Skeletal muscle tissue (tissue), 5 donors: ENCODE measurements at places on chromosomes 1 and 21. TPM values are rescaled to one million over a fixed set of nuclear protein-coding genes. Genes with fewer than 3 reads are reported as not detected.

The SH3BGR gene
- 58.5 TPM for total RNA-seq

The C1orf185 gene
- not detected for total RNA-seq

The HSF2BP gene
- total RNA-seq = 1.6 TPM

The IFI44 gene
- 11.5 TPM for total RNA-seq

The PALMD gene
- total RNA-seq = 46.4 TPM

The CEPT1 gene
- total RNA-seq = 54.3 TPM

The ANGPTL3 gene
- not detected for total RNA-seq

The PSMD4 gene
- 145 TPM for total RNA-seq

The MROH9 gene
- not detected for total RNA-seq

The ZNF648 gene
- under 0.01 TPM for total RNA-seq

The THEM5 gene
- not detected for total RNA-seq

The SPRR1A gene
- not detected for total RNA-seq

The CTSK gene
- total RNA-seq = 55.3 TPM

The KCND3 gene
- total RNA-seq = 1.0 TPM

The NBPF10 gene
- 1.6 TPM for total RNA-seq

The MAP3K21 gene
- 0.52 TPM for total RNA-seq

The GBP6 gene
- not detected for total RNA-seq

The GATAD2B gene
- 6.3 TPM for total RNA-seq

The CCDC24 gene
- under 0.01 TPM for total RNA-seq

The TEX38 gene
- not detected for total RNA-seq

The RIMS3 gene
- 0.52 TPM for total RNA-seq

The ELF3 gene
- not detected for total RNA-seq

The GREM2 gene
- 2.6 TPM for total RNA-seq

The SEC16B gene
- 5.7 TPM for total RNA-seq

The RYR2 gene
- 5.7 TPM for total RNA-seq

The LCE1A gene
- not detected for total RNA-seq

The INSRR gene
- total RNA-seq = 0.52 TPM

The SV2A gene
- total RNA-seq = 2.1 TPM

The KIF17 gene
- total RNA-seq = 3.7 TPM

The S100A12 gene
- 23.0 TPM for total RNA-seq

The CD101 gene
- 2.1 TPM for total RNA-seq

The WNT4 gene
- total RNA-seq = 3.1 TPM

The CLDN17 gene
- total RNA-seq = not detected

The LCE3D gene
- total RNA-seq = not detected

The MMEL1 gene
- 1.0 TPM for total RNA-seq

The TAL1 gene
- total RNA-seq = 3.1 TPM

The JAK1 gene
- total RNA-seq = 59.5 TPM

The TNN gene
- 5.7 TPM for total RNA-seq

The AZIN2 gene
- total RNA-seq = 5.7 TPM

The CNTN2 gene
- 2.6 TPM for total RNA-seq

The MANEAL gene
- total RNA-seq = 2.1 TPM

The SCAMP3 gene
- 16.2 TPM for total RNA-seq

The DCST1 gene
- not detected for total RNA-seq

The SPRR1B gene
- total RNA-seq = not detected

The GUCA2B gene
- not detected for total RNA-seq
